Stimulated activated CD4-positive, alpha-beta T cell treated with anti-CD3 and anti-CD28 coated beads, TNF-alpha, amount 100 ng/mL, for 4 hours (primary cell): ENCODE measurements at places on chromosomes 2 and 18.

DNA sequence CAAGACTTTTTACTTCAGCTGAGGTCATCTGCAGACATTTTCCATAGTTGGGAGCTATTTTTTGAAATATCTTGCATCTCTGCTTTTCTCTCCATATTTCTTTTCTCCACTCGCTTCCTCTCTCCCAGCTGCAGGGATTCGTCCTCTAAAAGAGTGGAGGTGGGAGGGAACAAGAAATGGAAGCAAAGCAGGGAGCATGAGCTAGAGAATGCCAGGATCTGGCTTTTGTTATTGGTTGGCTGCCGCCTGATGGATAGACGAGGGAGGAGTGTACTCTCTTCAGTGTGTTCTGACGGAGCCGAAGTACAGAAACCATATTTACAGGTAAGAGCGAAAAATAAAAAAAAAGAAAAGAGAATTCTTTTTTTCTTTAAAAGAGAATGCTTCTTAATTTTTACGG lies at the start of gene CSRNP3:
TSS of gene CSRNP3 (plus strand) at position 282 of the 400 bp plus-strand sequence. CDS start 125,368 bp downstream, outside the sequence.
- no peak for DNase-seq

DNA sequence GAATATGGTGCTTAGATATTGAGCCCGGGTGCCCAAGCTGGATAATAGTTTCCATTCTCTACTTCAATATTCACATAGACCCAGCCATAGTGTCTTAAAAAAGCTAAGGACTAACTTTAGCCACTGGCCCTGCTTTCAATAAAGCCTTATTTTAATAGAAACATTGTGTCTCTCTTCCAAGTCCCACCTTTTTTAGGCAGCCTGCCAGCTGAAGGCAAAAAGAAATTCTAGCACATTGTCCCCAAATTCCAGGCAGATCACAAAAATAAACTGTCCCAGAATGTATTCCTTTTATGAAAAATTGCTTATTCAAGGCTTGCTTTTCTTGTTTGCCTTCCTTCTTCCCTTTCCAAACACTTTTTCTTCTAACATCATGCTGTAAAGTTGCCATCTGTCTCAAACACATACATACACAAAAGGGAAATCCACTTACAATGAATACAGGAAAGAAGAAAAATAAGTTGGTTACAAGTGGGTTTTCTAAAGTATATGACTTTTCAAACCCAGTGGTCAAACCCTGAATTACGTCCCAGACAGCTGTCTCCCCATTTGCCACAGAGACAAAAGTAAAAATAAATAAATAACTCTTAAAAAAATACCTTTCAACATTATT lies 778.5 kb downstream of the BCL11A start:
- no peak for DNase-seq

- no peak for DNase-seq
Measured at GRCh38 chr18:61900504-61901281, 7.9 kb upstream of the RNF152 start.

DNA sequence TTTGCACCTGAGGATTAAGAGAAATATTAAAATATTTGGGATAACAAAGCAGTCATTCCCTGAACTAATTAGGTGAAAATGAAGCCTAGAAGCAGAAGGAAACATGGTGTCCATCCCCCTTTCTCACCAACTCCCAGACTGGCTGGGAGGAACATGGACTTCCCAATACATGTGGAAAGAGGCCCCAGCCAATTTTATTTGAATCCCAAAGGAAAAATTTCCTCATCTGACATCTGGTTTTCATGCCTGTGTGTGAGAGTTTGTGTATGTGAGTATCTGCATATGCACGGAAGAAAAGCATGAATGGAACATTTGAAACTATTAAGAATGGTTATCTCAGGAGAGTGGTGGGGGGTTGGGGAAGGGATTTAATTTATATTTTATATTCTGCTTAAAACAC lies 84.3 kb downstream of the COPS8 start:
- DNase-seq: no peak

- DNase-seq: no peak
Measured at GRCh38 chr2:95344656-95345055, 47.5 kb downstream of the KCNIP3 start.

DNA sequence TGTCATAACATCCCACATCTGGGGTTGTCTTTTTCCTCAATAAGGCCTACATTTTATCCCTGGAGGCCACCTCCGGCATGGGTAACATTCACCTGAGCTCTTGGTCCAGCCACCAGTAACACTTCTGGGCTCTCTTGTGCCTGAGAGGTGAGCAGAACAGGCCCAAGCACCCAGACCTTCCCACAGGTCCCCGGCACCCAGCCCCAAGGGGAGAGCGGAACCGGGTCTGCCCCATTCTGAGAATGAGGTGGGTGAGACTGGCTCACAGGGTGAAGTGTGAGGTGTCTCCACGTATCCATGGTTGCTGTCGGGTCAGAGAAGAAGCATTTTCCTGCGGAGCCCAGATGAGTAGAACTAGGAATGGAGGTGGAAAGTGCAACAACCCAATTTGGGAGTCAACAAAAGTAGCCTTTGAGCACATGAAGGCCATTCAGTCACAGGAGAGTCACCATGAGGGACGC lies 496.7 kb upstream of the MYT1L start:
- DNase-seq: no peak

- no peak for DNase-seq
Measured at GRCh38 chr2:128433911-128434550, 115.4 kb upstream of the HS6ST1 start.

GRCh38 chr2:15547115-15547876 lies 13.8 kb downstream of the NBAS start:
- DNase-seq: no peak
